ENCODE measurements at places on chromosomes 7 and 10.

DNA sequence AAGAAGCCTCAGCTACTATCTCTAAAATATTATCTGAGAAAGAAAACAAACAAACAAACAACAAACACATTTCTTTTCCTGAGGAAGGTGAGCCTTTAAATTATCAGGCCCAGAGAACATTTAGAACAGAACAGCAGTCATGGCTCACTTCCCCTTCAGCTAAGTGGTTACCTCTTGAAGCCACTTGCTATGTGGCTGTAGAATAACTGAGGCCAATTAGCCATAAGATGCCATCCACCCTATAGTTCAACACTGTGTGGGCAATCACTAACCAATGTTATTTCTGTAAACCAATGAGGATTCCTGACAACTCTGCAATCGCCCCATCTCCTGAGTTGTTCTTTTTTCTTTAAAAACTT lies 3.7 kb upstream of the UPP1 start:
- DNase-seq = no peak

GRCh38 chr10:11647676-11648075 lies 36.2 kb upstream of the USP6NL start:
- no peak for DNase-seq

DNA sequence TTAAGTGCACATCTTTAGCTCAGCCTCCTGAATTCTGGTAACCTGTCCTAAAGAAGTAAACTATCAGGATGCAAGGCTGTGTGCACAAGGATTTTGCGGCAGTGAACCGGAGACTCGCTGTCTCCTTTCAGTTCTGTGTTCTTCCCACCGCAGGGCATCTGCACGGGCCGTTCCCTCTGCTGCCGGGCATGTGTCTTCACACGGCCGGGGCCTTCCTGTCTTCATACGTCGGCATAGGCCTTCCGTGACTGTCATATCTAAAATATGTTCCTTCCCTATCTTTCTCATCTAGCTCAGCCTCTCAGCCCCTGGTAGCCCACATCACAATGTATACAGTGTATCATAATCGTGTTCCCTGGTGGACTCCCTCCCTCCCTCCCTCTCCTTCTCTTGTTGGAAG lies 16.4 kb downstream of the PALD1 start:
- no peak for DNase-seq

DNA sequence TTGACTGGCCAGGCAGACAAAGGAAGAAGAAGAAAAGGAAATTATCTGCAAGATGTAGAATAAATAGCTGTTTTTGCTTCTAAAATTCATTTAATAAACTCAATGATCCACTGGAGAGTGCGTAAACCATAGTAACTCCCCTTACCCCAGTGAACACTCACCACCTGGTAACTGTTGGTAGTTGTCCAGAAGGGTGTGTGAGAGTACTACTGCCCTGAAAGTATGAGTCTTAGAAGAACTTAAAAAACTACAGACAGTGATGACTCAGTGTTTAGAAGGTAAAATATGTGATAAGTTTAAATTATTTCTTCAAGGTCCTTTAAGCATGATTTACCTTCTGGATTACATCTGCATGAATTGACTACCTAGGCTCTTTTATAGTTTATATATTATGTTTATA lies 53.0 kb upstream of the SEMA3A start:
- no peak for DNase-seq

GRCh38 chr7:150479023-150479716 lies 28.7 kb downstream of the GIMAP8 start:
- no peak for DNase-seq

DNA sequence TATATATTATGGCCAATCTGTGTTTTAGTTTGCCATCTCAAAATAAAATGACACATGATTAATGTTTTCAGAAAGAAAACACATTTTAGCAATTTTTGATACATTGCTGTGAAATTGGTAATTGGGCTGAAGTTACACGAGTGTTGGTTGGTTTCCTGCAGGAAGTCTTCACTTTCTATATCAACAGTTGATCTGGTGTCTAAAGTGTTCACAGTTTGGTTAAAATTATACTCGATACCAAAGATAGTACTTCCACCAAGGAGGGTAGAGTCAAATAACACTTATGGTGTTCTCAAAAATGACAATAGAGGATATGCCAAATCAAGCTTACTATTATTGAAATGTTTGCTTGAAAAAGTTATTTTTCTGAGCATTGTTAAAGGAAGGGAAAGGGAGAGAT lies 120.3 kb upstream of the GLCCI1 start:
- DNase-seq = no peak

DNA sequence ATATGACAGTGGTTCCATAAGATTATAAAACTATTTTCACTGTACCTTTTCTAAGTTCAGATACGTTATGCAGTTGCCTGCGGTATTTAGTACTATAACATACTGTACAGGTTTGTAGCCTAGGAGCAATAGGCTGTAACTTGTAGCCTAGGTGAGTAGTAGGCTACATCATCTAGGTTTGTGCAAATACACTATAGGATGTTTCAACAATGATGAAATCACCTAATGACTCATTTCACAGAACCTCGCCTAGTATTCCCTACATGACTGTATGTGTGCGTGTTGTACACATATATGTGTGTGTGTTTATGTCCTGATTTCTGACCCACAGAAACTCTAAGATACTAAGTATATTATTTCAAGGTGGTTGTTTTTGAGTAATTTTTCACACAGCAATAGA lies 139.0 kb downstream of the HERPUD2 start:
- no peak for DNase-seq

GRCh38 chr10:100036850-100037249 lies 27.1 kb upstream of the DNMBP start:
- DNase-seq = no peak

GRCh38 chr10:29896053-29896452 lies 163.3 kb downstream of the JCAD start:
- no peak for DNase-seq

DNA sequence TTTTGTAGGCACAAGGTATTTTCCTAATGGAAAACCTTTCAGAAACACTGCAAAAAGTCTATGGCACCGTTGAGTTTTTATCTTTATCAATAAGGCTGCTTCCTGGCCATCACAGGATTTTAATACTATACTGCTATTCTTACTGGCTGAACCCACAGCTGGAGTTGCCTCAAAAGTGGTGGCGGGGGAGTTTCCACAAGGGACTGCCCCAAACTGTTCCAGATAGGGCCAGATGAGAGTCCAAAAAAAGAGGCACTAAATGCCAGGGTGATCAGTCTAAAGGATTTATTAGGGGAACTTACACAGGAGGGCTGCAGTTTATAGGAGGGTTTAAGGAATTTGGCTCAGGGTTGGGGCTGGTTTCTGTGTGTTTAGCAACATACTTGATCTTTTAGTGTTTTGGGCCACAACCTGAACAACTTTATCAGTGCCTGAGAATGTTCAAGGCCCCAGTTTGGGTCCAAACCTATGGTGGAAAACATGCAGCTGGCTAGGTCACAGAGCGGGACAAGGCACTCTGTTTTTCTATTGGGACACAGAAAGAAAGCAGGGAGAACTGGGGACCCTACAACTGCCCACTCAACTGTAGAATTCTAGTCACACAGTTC lies 41.4 kb downstream of the STAM start:
- DNase-seq = no peak

DNA sequence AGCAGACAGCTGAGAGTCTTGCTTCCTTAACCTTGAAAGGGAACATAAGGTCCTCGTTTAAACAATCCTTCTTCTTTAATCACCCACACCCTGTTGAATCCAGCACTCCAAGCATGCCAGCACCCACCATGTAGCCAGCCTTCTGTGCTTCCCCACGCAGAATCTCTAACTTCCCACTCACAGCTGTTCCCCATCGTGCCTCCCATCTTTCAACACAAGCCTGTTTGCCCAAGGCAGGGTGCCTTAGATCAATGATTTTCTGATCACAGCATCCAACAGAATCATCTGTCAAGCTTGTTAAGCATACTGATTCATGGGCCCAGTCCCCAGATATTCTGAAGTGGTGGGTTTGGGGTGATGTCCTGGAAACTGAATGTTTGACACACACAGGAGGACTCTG lies 530.8 kb downstream of the SH2D4B start:
- DNase-seq = no peak

- no peak for DNase-seq
These were observed 21.2 kb upstream of the SLC35G1 start for GRCh38 chr10:93872375-93873158.

DNA sequence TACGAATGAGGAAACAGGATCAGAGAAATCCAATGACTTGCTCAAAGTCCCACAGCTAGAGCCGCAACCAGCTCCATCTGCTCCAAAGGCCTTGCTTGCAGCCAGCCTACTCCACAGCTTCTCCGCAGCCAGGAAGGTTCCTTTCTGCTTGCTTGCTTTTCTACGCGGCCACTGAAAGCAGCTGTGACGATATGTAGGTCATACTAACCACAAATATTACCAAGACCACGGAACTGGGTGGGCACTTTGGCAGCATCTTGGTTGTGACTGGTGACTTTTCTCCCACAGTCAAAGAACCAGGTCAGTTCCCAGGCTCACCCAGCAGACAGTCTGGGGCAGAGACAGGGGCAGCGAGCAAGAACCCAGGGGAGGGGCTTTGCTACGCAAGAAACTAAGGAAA lies 86.4 kb downstream of the FAM53B start:
- no peak for DNase-seq
